ENCODE measurements at places on chromosomes 5 and 9. TPM values are rescaled to one million over a fixed set of nuclear protein-coding genes. Genes with fewer than 3 reads are reported as not detected.

DNA sequence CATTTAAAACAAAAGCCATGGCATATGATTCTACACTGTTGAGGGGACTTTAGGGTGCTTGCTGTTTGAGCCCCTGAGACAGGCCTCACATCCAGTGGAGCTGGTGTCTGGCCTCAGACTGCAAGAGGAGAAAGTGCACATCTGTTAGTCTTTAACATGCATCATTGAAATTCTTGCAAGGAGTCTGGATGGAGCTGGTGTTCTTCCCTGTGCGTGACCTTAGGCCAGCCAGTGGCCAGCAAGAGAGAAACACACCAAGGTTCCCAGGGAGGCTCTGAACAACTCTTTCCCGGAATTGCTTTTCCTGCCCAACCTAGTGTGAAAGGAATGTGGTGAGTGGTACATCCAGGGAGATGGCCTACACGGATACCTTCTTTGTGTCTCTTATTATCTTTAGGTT is 282.8 kb upstream of the TNC start:
- no peak for DNase-seq

DNA sequence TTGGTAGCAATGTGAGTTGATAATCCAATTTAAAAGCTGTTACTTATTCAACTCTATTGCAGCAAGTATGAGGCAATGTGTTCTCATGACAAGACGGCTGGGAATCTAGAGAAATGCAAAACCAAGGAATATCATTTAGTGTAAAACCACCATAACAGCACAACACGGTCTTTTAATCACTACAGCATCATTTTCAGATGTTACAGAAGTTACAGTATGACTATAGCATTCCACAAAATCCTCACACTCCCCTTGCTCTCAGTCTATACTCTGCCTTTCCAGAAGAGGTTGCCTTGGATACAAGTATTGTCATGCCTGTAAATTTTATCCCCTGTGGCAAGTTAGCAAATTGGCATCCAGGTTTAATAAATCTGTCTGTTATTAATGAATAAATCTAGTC is 28.6 kb upstream of the TAS2R1 start:
- DNase-seq: no peak

DNA sequence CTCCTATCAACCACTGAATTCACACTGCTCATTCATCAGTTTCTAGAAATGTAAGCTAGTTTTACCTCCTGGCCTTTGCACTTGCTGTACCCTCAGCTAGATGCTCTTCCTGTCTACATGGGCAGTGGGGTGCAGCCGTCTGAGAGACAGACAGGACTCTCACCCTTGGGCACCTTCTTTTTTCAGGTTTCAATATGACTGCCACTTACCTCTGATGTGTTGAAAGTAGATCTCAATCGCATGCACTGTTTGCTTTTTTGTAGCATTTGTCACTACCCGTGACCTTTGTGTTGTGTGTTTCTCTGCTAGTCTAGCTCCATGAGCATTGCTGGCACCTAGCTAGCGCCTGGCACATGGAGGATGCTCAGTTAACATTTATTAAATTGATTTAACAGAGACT is 403.1 kb upstream of the TRPC7 start:
- DNase-seq: no peak

- DNase-seq: no peak
Observed at GRCh38 chr5:43889233-43889632, 286.3 kb downstream of the NNT start.

NR2F1 gene
- 0.37 TPM for total RNA-seq

IPPK gene
- 5.8 TPM for total RNA-seq
